ENCODE measurements at places on chromosomes 4 and X.

DNA sequence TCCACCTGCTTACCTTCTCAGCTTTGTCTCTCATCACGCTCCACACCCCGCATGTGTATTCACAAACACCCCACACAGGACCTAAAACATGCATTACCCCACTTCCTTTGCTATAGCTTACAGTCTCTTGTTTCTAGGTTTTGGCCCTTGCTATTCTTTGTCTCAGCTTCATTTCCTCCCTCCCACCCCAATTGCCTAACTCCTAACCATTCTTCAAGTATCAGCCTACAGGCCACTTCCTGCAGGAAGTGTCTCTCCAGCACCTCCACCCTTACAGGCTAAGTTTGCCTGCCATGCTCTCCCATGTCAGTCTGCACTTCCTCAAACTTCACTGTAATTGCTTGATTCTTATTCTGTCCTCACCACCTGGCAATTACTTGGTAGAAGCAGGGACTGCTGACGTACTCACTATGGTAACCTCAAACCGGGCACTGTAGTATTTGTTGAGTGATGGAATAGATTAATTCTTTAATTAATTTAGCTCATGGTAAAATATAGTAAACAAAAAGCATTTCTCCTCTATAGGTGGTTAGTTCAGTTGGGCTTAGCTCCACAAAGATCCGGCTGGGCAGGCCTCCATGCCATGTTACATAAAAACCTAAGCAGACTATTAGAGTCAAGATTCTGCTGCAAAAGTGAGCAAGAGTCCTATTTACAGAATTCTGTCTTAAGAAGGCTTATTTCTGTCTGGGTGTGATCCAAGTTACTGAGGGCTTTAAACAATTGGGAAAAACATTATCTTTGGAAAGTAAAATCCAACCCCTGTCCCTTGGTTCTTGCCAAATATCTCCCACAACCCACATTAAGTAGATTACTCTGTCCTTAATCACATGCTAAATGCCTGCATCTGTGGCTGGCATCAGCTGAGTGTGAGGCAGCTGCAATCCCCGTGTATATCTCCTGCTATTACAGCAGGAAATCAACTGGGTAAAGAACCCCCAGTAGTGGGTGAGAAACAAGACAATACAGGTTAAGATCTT is 124.7 kb upstream of the CPEB2 start:
- no peak for DNase-seq

GRCh38 chr4:146072376-146072775 is 103.1 kb upstream of the LSM6 start:
- no peak for DNase-seq

DNA sequence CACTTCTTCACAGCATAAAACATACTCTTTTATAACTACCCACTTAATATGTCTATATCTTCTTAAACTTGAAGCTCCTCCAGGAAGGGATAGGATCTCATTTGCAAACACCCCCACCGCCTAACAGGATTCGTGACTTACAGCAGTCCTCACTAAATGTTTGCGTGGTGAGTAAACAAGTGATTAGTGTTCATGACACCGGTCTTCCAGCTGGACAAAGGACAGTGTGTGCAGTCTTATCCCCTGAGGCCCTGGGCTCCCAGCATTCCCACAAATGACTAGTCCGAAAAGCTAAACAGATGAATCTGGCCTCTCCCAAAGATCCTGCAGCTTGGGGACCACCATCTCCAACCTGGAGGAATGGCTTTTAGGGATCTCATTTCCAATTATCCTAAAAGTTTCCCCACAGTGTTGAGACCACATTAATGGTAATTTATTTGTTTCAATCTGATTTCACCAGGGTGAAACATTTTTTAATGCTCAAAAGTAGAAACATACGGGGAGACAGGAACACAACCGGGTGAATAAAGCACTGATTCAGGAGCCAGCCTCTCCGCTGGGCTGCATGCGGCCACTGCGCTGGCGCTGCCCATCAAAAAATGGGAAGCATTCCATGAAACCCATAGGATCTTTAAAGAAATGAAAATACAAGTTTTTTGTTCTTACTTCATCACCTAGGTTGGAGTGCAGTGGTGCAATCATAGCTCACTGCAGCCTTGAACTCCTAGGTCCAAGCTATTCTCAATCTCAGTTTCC is 69.2 kb downstream of the HADH start:
- peak; percentile 99 for DNase-seq

- DNase-seq, result no peak
These were observed 385.2 kb downstream of the BMPR1B start for GRCh38 chr4:95142932-95143331.

- no peak for DNase-seq
These were observed 26.1 kb upstream of the EPHA5 start for GRCh38 chr4:65696436-65696835.

DNA sequence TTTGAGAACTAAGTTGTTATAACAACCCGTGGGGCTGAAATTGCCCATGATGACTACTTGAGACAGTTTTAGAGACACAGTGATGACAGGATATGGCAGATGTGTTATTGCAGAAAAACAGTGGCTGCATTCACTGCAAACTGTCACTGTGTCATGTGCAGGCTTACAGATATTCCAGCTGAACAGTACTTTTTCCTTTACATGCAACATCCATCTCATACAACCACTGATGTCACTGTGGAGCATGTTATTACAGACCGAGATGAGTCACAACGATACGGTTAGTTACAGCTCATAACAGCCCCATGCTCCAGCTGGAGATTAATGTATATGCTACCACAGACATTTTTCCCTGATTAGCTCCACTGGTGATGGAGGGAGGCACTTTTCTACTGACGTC is 207.4 kb downstream of the TMA16 start:
- DNase-seq, result no peak

- no peak for DNase-seq
These were observed 15.6 kb upstream of the SHISA3 start for GRCh38 chr4:42381666-42382065.

- no peak for DNase-seq
These were observed 52.4 kb downstream of the ANOS1 start for GRCh38 chrX:8679550-8679949.
